ENCODE measurements at places on chromosomes 11 and 22.

DNA sequence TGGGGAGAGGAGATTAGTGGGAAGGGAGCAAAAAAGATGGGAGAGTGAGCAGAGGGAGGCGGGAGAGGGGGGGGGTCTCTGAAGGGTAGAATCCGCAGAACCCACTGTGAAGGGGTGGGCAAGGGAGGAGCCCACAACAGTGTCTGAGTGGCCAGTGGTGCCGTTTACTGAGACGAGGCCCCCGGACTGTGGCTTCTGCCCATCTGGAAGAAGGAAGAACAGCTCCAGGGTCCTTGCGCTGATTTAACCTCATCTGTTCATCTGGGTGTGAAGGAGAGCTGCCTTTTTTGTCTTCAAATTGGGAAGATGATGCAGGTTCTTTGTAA lies 45.7 kb upstream of the ANO1 start:
- no peak for DNase-seq

DNA sequence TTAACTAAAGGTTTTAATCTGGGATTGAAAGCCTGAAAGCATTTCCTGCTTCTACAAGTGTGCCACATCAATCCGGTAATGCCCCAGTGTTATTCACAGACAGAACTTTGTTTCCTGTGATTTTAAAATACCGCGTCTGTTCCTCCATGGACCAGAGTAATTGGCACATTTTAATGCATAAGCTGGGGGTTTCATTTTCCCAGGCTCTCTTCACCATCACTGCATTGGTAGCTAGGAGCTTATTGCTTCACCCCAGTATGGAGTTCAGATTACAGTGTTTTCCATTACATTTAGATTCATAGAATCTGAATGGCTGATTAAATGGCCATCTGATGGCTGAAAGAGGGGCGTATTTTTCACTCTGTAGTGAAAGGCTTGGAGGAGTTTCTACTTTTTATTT lies 25.7 kb upstream of the CRTAM start:
- DNase-seq, result no peak

GRCh38 chr22:31344256-31344577 lies 1.9 kb downstream of the PATZ1 start:
- DNase-seq, result no peak

DNA sequence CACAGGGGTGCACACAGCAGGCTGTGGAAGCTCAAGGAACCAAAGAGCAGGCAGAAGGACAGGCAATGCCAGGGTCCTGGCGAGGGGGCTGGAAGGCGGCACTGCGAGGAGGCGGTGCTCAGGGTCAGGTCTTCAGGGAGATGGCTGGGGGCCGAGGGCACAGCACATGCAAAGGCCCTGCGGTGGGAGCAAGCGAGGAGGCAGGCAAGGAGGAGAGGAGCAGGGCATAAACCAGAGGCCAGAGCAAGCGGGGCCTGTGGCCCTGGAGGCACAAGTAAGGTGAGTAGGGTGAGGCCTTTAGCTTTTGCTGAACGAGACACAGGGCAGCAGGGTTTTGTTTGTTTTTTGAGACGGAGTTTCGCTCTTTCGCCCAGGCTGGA lies 126.9 kb downstream of the ARHGAP8 start:
- DNase-seq, result no peak

- DNase-seq, result peak; percentile 19
Observed at GRCh38 chr22:46788441-46789172, 26.2 kb downstream of the TBC1D22A start.

DNA sequence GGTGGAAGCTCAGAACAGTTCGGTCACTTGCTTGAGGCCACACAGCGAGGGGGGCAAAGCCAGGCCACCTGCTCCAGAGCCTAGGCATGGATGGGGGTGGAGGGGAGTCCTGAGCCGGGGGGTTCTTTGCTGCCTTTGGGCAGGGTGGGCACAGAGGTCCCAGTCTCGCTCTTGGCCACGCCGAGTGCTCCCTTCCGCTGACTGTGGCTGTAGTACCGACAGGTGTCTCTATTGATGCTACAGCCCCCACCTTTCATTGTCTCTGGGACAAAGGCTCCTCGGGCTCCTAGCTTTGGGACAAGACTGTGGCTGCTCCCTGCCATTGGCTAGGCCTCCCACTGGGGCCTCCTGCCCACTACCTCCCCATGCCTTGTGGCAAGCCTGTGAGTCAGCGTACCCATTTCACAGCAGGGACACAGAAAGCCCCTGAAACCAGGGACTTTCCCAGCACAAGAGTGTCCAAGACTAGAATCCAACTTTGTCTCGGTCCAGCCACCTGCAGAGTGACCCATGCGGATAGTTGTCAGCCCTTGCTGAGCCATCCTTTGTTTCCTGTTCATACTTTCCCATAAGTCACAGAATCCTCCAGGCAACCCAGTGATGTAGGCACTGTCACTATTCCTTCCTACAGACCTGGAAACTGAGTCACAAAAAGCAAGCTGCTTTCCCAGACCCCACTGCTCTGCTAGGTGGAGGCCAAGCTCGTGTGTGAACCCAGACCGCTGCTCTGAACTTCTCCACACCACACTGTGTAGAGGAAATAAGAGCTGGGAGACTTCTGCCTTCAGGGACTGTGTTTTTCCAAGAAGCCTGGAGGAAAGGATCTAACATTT lies 17.2 kb downstream of the MYEOV start:
- DNase-seq, result no peak

GRCh38 chr22:21940521-21940920 lies 12.1 kb downstream of the PPM1F start:
- no peak for DNase-seq

- no peak for DNase-seq
Observed at GRCh38 chr11:36002196-36002595, 58.3 kb downstream of the LDLRAD3 start.

DNA sequence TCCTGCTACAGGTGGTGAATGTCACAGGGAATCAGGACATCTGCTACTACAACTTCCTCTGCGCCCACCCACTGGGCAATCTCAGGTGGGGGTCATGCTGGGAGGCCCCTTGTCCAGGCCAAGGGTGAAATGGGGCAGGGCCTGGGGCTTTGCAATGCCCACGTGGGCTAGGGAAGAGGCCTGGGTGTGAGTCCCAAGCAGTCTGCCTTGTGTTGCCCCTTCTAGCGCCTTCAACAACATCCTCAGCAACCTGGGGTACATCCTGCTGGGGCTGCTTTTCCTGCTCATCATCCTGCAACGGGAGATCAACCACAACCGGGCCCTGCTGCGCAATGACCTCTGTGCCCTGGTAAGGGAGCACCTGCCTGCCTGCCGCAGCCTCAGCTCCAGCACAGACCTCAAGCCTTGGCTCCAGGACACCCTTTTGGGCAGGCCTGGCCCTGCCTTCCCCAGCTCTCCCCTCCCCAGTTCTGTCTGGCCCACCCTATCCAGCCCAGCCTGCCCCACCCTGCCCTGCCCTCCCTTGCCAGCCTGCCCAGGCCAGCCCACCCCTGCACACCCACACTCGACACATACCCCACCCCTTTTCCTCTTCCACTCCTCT lies 9.1 kb upstream of the TAGLN start:
- DNase-seq, result no peak

GRCh38 chr11:102915044-102915375 lies 40.2 kb upstream of the MMP12 start:
- no peak for DNase-seq

DNA sequence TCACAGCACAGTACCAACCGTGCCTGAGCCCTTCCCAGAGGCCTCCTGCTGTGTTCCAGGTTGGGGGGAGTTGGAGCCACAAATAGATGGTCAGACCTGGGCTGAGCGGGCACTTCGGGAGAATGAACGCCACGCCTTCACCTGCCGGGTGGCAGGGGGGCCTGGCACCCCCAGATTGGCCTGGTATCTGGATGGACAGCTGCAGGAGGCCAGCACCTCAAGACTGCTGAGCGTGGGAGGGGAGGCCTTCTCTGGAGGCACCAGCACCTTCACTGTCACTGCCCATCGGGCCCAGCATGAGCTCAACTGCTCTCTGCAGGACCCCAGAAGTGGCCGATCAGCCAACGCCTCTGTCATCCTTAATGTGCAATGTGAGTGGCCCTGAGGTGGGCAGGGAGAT lies 1.1 kb downstream of the TMEM25 start:
- no peak for DNase-seq

- peak; percentile 40 for DNase-seq
Observed at GRCh38 chr11:12200279-12200990, 90.0 kb downstream of the MICAL2 start.

GRCh38 chr11:10607462-10608132 lies 39.1 kb upstream of the LYVE1 start:
- DNase-seq, result peak; percentile 10

GRCh38 chr11:125351033-125351867 lies 144.8 kb downstream of the FEZ1 start:
- no peak for DNase-seq

- no peak for DNase-seq
Observed at GRCh38 chr11:67178421-67178820, 59.4 kb downstream of the KDM2A start.

DNA sequence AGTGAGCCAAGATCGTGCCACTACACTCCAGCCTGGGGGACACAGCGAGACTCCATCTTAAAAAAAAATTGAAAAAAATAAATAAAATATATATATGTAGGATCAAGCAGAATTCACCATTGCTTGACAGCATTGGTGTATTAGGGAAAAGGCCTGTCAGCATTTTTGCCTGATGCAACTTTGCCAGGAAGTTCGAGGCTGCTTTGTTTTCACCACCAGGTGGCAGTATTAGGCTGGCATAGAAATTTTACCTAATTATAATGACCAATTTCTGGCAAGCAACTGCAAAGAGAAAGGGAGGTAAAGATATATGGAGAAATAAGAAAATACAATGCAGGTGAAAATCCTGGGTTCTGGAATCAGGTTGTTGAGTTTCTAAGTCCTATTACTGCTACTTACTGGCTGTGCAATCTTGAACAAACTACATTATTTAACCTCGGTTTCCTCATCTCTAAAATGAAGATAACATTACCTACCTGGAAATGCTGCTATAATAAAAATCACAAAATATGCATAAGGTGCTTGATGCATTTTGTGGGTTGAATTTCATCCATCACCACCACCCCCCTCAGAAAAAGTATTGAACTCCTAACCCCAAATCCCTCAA lies 24.7 kb downstream of the LAYN start:
- peak; percentile 66 for DNase-seq

- DNase-seq, result no peak
Observed at GRCh38 chr11:19116276-19116970, 545 bp upstream of the ZDHHC13 start.

DNA sequence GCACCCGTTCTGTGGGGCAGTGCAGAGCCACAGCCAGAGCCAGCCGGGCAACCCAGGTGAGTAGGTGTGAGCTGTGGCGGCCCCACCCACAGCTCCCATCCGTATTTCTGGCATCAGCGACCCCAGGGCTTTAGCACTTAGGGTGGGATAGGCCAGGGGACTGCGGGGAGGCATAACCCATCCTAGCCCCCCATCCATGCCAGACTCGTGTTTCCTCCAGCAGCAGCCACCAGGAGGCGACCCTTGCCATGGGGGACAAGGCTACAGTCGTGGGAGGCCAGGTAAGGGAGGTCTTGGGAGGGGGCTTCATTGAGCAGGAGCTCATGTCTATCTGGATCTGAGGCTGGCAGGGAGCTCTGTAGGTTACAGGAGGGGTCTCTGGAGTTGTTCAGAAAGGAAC lies 873 bp downstream of the OTOG start:
- DNase-seq, result no peak

DNA sequence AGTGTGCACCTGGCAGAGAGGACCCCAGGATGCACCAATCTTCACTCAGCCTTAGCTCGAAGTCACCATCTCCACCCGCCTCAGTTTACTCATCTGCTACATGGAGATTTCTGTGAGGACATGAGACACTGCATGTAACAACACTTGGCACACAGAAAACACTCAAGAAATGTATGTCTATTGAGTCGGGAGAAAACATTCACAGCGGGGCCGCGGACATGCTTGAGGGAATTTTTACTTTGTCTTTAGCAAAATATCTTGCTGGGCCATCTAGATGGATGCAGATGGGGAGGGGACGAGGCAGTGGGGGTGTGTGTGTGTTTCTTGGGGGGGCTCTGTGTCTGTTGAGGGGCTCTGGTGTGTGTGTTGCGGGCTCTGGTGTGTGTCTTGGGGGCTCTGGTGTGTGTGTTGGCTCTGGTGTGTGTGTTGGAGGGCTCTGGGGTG lies 28.4 kb upstream of the RFPL3 start:
- no peak for DNase-seq

GRCh38 chr11:61999141-61999975 lies 31.9 kb upstream of the FTH1 start:
- DNase-seq, result no peak

DNA sequence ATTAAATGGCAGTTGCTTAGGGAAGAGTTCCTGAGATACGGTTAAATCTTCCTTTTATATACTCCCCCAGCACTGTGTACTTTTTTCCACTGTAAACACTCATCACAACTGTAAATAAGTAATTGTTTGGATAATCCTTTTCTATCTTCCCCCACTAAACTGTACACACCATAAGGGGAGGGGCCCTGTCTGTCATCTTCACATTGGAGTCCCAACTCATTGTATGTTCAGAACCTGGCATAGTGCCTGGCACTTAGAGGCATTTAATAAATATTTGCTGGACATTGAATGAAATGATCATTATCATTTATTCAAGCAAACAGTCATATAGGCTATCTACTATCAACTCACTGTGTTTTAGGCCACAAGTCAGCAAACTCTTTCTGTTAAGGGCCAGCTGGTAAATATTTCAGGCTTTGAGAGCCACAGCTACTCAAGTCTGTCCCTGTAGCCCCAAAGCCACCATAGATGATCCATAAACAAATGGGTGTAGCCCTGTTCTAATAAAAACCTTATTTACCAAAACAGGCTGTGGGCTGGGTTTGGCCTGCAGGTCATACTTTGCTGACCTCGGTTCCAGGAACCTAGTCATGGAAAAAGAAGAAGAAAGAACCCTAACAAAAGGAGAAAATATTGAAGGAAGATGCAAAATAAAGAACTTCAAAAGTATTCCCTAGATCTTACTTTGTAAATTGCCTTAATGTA lies 70.0 kb downstream of the AMOTL1 start:
- DNase-seq, result no peak

GRCh38 chr11:62794201-62794775 lies 2.5 kb upstream of the TMEM223 start:
- DNase-seq, result no peak

DNA sequence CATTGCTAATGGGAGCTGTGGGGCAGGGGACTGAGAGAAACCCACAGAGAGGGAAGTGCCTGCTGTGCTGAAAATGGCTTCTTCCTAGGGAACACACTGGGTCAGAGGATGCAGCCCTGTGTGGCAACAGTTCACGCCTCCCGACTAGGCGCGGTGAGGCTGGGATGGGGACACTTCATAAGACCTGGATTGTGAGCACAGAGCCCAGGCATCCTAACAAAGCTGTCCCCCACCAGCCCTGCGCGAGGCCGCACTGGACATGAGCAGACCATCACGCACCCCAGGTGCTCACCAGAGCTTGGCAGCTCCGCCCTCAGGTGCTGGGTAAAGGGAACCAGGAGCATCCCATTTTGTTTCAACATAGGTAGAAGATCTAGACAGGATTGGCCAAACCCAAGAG lies 1.8 kb upstream of the KRTAP5-4 start:
- DNase-seq, result no peak

DNA sequence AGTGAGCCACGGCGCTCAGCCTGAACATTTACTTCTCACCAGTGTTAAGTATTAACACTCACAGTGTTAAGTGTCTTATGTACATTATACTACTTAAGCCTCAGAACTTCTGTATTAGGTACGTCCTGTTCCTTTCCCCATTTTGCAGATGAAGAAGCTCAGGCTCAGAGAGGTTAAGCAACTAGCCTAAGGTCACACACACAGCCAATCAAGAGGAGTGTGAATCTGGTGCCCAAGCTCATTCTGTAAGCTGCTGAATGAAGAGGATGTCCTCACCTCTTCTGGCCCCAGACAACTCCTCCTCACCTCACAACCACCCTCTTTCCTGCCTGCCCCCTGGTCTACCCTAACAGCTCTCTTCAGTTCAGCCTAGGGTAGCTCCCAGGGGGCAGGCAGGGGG lies 29.9 kb downstream of the CREB3L1 start:
- DNase-seq, result no peak

GRCh38 chr11:116618461-116618860 lies 154.3 kb downstream of the BUD13 start:
- DNase-seq, result no peak
